Smooth muscle cell of the brain vasculature (primary cell): ENCODE measurements at places on chromosomes 5 and 9.

GRCh38 chr9:21796768-21797167, 5.7 kb upstream of the MTAP start:
- no peak for DNase-seq

DNA sequence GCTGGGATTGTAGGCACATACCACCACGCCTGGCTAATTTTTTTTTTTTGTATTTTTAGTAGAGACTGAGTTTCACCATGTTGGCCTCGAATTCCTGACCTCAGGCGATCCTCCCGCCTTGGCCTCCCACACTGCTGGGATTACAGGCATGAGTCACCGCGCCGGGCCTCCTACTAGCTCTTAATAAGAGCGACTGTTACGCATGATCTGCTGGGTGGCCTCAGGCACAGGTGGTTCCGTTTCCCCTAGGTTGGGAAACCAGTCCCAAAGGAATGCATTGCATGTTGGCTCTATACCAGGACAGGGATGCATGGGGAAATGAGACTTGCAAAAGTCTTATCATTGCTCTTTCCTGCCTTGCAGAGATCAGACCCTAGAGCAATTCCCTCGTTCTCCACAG, 184.7 kb upstream of the PPP1R26 start:
- DNase-seq: no peak

GRCh38 chr5:2991884-2992283, 240.4 kb upstream of the IRX2 start:
- DNase-seq: no peak

GRCh38 chr5:142844866-142845265, 74.7 kb downstream of the ARHGAP26 start:
- no peak for DNase-seq

GRCh38 chr9:4886698-4887097, 94.0 kb downstream of the RCL1 start:
- DNase-seq: no peak

GRCh38 chr5:150612405-150612804, 28.1 kb upstream of the SYNPO start:
- DNase-seq: no peak

GRCh38 chr5:150286820-150287219, 2.8 kb downstream of the CAMK2A start:
- no peak for DNase-seq

DNA sequence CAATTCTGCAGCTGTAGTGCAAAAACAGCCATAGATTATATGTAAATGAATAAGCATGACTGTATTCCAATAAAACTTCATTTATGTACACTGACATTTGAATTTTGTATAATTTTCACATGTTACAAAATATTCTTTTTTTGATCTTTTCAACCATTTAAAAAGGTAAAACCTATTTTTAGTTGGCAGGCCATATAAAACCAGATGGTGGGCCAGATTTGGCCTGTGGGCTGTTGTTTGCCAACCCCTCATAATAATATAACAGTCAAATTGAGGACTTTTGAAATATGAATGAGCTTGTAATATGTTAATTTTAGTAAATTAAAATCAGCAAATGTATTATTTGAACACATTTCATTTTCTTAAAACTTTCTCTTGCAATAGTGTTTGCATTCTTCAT, 913.4 kb downstream of the TLE1 start:
- no peak for DNase-seq

DNA sequence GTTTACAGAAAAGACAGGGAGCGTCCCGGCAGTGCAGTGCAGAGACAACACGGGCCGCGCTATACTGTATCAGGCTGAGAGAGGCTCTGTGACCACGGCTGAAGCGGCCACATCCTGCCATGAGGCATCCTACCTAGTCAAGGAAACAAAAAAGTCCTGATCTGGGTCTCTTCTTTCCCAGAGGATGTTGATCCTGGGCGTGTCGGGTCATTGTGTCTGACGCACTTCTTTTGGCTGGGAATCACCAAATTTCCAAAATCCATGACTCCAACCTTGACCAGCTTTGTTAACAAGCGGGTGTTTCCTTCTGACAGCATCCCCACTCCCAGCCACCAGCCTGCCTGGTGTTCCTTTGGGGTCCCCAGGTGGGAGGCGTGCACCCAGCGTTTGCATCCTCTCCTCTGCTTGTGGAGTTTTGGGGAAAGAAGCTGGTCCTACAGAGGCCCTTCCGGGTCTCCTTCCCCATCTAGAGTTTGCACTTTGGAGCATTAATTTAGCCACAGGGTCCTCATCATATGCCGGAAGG, 91.4 kb upstream of the RAI14 start:
- no peak for DNase-seq

DNA sequence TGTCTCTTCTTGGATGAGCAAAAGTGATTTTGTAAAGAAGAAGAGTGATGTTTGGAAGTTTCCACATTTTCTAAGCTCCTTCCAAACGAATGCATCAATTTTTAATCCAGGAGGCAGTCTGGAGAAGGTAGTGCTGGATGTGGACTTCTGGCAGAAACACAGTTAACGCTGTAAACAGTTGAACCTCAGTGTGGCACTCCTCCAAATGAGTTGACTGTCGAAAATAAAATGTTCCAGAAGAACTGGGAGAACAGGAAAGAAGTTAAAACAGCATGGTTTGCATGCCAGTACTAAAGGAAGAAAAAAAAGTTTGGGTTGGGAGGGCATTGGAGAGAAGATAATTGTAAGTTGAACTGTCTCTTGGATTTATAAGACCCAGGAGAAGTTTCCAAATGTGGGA, 6.5 kb downstream of the ZNF462 start:
- DNase-seq: no peak

DNA sequence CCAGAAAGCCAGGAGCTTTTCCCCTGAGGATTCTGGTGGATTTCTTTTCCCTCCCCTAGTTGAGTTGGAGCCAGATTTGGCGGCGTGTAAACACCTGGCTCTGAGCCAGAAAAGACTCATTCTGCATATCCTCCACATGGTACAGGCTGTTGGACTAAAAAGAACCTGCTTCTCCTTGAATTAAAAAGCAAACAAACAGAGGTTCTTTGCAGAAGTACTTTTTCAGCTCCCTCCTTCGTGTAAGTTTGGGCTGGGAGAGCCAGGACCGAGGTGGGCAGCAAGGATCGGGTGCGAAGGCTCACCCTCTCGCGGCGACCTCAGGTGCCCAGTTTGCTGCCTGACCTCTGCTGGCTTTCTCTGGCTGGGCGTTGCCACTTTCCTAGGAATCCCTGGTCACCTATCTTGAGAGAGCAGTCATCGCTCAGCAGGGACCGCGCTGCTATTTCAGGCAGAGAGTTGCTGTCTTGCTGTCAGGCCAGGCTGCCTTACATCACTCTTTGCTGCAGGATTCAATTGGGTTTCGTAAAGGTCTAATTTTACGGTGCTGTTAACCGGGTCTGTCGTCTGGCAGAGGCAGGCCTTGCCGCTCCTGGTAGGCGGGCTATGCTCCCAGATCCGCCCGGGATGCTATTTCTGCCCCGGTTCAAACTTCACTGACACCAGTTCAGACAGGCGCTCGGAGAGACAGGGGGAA, 3.2 kb downstream of the PAPPA start:
- no peak for DNase-seq

GRCh38 chr5:18403941-18404438, 769.7 kb downstream of the TAF11L14 start:
- no peak for DNase-seq

- DNase-seq: no peak
These were observed 126.1 kb downstream of the GAS1 start for GRCh38 chr9:86821006-86821845.

DNA sequence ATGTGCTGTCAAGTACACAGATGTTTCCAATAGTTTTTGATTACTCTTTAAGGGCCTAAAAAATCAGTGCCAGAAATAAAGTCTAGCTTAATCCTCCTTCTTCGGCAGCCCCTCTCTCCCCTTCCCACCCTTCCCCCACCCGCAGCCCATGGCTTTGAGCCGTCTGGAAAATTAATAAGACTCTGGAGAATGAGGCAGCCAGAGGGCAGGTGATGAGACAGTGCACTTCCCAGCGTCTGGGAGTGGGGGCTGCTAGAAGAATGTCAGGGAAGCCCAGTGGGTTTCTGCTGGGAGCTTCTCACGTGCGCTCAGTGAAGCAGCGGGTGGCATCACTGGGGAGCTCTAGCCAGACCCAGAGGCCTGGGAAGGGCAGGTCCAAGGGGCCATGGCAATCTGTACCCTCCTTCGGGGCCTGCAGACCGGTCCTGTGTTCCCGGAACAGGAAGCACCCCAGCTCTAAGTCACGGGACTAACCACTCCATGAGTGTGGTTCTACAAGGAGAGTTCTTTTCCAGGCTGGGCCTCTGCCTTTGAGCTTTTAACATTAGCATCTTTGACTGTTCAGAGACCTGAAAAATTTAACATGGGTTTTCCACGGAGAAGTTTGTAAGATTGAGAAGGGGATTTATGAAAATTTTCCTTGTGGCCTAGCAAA, 164.8 kb upstream of the OTULINL start:
- no peak for DNase-seq

- no peak for DNase-seq
These were observed 149.8 kb upstream of the ANKRD55 start for GRCh38 chr5:56382896-56383295.

- DNase-seq: no peak
These were observed 80.5 kb downstream of the DAB2IP start for GRCh38 chr9:121731919-121732318.

DNA sequence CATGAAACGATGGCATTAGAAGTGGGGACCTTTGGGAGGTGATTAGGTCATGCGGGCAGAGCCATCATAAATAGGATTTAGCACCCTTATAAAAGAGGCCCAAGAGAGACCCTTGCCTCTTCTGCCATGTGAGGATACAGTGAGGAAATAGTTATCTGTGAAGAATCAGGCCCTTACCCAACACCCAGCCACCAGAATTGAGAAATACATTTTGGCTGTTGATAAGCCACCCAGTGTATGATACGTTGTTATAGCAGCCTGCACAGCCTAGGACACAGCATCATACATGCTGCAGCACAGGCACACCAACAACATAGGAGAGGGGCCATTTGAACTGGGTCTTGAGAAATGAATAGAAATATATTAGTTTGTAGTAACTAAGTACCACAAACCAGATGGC, 8.0 kb upstream of the MAMDC2 start:
- DNase-seq: no peak

- DNase-seq: peak; percentile 87
These were observed 1.4 kb upstream of the ATOSB start for GRCh38 chr9:35116898-35117551.

- DNase-seq: no peak
These were observed 341.7 kb downstream of the PRELID2 start for GRCh38 chr5:145493435-145493834.

DNA sequence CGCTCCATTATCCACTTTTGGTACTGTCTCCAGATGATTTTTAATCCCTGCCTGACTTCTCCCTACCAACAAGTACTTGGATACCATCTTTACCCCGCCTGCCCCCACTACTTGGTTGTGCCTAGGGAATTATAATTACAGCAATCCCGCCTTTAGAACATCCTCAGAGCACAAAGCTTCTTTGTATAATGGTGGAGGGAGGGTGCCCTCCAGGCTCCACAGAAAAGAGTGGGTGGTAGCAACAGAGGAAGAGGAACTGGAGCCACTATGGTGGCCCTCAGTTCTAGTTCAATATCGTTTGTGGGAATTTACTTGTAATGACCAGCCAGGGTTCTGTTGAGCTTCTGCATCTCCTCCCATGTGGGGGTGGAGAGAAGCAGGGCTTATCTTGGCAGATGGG, 79.0 kb upstream of the RNF38 start:
- no peak for DNase-seq

DNA sequence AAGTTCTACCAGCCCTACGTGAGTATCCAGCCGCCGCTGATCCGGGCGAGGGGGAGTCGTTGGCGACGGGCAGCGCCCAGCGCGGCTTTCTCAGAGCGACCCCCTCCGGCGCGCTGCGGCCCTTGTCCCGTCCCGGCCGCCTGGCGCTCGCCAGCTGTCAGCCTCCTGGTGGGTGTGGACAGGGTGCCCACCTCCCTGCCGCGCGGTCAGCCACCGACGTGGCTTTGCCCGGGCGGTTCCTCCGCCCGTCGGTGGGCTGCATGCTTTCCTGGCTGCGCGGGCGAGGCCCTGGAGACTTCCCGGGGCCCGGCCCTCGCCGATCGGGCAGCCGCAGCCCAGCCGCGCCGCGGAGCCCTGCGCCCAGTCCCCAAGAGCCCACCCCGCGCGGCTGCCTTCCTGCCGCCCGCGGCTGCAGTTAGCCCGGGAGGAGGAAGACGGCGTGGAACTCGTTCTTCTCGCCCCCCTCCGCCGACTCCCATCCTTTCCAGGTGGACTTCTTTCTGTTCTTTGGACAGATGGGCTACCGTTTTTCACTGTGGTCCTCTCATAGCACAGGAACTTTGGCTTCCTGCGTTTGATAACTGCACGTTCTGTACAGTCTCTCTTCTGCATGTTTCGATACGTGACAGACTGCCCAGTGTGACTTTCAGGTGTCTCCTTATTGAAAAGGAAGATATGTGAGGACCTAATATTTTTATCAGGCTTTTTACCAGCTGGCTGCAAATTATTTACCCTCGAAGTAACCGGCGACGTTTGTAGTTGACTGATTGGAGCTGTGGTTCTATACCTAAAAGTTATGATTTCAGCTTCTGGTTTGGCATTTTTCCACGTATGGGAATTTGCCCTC, 577 bp downstream of the AP3S1 start:
- no peak for DNase-seq

GRCh38 chr5:141354900-141355469, at the start of gene PCDHGA4:
PCDHGA4 (plus strand) TSS chr5:141355021; CDS start chr5:141355108, 87 bp downstream.
- DNase-seq: no peak

DNA sequence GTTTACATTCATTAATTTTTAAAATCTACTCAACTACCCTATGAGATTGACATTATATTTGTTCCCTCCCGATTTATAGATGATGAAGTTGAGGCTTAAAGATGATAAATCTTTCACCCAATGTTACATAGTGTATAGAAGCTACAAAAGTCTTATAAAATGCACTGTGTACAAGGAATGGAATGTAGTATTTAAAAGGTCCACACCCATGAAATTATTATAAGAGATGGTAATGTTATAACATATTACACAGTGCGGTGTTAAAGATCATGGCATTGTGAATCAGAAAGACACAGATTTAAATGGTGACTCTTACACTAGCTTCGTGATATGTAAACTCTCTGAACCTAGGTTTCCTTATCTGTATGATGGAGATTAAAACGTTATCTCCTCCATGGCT, 141.6 kb upstream of the CHD1 start:
- DNase-seq: no peak

DNA sequence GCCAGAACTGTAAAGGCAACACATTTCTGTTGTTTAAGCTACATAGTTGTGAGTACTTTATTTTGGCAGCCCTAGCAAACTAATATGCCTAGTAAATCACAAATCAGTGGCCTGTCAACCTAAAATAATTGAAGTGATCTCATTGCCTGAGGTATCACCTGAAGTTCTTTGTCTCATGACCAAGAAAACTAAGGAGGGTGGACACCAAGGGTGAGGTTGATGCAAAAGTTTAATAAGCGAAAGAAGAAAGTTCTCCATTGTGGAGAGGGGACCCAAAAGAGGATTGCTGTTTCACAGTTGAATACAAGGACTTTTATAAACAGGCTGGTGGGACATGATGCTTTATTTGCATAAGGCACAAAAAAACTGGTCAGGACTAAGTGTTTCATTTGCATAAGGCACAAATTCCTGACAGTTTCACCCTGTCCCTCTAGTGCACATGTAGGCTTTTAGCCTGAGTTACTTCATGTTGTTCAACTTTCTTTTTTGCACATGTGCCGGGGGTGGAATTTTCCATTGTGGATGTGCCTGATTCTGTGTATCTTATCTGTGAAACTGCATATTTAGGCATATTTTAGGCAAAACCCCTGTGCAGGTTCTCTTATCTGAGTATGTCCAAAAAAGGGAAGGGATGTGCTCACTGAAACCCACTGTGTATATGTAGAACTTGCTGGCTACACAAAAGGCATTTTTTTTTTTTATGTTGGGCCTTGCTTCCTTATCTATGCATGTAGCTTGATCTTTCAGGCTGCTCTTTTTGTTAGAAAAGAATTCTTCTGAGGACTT, 108.6 kb upstream of the RAI14 start:
- no peak for DNase-seq
